ENCODE measurements at places on chromosomes 12 and 14.

DNA sequence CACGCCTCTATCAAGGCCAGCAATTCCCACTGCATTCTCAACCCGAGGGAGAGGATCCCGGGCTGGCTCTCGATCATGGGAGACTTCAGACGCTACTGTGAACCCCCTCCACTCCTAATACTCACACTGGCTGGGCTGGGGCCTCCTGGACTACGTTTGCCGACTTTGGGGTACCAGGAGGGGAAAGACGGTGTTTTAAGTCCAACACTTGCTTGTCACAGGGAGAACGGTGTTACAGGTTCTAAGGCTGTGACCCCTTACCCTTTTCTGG lies 463 bp downstream of the NACA start:
- DNase-seq: no peak

- DNase-seq: no peak
These were observed 20.3 kb upstream of the C14orf180 start for GRCh38 chr14:104559028-104559803.

GRCh38 chr12:31325524-31325875 lies 450 bp downstream of the SINHCAF start:
- no peak for DNase-seq

- no peak for DNase-seq
These were observed 85.4 kb downstream of the NTN4 start for GRCh38 chr12:95705143-95705542.

- DNase-seq: peak; percentile 53
These were observed 3.9 kb downstream of the GZMH start for GRCh38 chr14:24605435-24606190.

- DNase-seq: peak; percentile 68
These were observed 3.0 kb downstream of the SSTR1 start for GRCh38 chr14:38210587-38211216.

DNA sequence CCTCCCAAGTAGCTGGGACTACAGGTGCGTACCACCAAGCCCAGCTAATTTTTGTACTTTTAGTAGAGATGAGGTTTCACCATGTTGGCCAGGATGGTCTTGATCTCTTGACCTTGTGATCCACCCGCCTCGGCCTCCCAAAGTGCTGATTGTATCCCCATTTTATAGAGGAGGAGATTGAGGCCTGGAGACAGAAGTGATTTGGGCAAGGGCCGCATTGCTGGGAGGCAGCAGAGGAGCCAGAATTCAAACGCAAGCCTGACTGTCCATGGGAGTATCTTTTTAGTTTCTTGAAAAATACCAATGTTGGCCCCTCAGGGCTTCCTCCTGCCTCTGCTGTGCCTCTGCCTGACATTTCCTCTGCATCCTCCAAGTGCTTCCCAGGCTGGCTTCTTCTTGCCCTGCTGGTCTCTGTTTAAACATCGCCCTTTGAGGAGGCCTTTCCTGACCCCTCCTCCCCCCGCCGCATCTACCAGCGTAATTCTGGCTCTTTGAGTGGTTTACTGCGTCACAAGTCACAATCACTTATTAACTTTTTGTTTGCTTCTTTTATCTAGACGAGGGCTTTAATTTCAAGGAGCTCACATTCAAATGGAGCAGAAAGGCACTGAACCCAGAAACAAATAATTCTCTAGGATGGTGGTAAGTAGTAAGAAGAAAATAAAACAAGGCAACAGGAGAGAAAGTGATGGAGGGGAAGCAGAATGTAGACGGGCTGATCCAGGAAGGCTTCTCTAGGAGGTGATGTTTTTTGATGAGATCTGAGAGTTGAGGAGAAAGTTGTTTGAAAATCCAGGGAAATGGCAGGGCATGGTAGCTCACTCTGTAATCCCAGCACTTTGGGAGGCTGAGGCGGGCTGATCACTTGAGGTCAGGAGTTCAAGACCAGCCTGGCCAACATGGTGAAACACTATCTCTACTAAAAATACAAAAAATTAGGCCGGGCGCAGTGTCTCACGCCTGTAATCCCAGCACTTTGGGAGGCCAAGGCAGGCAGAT lies 91.0 kb upstream of the MED13L start:
- DNase-seq: peak; percentile 89

- no peak for DNase-seq
These were observed 24.3 kb downstream of the UBR7 start for GRCh38 chr14:93231129-93231979.

- DNase-seq: no peak
These were observed 210.6 kb upstream of the HMGA2 start for GRCh38 chr12:65613692-65614091.

GRCh38 chr12:102883204-102883799 lies 33.7 kb downstream of the PAH start:
- peak; percentile 60 for DNase-seq

DNA sequence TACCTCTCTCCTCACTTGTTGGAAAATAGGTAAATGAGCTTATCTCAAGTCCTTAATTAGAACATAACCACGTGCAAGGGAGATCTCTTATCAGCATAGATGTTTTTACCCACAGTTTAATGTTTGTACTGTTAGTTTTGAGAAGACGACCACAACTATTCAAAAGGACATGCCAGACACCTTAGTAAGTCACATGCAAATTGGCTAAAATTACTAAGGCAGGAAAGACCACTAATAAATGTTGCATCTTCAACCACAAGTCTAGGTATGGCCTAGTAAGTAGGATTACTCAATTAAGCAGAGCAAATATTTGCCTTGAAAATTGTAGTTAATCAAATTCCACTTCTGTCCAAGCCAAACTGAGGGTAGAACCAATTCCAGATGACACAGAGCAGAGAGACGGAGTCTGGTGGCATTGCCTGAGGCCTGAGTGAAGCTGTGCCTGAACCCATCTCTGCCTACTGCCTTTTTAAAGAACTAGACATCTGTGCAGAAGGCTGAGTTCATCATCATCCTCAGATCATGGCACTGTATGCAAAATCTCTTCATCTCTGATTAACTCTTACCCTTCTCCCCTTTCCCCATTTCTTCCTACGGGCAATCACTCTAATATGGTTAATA lies 29.7 kb upstream of the CHST11 start:
- DNase-seq: no peak

GRCh38 chr14:51867741-51868140 lies 7.3 kb downstream of the GNG2 start:
- DNase-seq: no peak

DNA sequence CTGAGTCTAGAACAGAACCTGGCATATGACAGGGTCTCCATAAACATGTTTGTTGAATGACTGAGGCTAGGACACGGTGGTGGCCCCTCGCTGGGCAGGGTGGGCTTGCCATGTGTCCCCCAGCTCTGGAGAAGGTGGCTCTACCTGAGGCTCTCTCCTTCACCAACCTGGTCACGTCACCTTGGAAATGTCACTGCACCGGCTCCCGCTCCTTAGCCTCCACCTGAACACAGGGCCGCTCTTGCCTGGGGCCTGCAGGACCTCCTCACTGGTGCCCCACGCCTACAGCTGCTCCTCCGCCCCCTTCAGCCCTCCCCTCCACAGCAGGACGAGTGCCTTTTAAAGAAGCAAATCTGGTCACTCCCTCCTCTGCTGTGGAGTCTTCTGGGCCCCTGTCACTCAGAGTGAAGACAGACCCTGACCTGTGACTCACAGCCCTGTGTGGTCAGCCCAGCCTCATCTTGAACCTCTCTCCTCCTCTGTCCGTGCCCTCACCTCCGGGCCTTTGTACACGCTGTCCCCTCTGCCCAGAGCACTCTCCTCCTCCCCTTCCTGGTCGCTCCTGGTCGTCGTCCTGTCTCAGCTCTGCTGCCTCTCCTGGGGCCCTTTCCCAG lies 81.0 kb downstream of the ADGRD1 start:
- DNase-seq: no peak

DNA sequence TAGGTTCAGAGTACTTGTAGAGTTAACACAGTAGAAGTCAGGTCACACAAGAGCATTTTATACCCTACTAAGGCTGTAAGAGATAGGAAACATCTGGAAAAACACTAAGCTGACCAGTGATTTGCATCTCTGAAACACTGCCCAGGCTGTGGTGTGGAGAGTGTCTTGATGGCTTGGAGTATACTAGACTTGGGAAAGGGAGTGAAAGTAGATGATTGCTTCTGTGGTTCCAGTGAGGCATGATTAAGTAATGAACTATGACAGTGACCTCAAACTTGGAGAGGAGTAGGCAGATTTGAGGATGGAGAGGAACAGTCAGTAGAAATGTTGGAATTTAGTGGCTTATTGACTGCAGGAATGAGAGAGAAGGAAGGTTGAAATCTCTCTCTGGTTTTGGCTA lies 201.2 kb downstream of the FLRT2 start:
- peak; percentile 35 for DNase-seq

DNA sequence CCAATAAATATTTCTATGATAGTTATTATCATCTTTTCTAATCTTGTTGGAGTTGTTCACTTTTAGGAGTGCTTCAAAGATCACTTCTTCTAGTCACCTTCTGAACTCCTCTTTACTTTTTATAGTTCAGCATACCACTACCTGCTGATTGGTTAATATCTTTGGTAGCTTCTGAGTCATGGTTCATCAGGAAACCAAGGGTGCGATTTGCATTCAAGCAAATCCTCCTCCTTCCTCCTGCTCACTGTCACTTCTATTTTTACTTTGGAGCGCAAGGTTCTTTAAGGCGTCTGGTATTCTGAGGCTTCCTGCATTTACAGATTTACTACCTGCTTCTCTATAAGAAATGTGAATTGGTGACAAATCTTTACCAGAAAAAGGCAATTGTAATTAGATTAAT lies 24.0 kb downstream of the SYT1 start:
- no peak for DNase-seq

DNA sequence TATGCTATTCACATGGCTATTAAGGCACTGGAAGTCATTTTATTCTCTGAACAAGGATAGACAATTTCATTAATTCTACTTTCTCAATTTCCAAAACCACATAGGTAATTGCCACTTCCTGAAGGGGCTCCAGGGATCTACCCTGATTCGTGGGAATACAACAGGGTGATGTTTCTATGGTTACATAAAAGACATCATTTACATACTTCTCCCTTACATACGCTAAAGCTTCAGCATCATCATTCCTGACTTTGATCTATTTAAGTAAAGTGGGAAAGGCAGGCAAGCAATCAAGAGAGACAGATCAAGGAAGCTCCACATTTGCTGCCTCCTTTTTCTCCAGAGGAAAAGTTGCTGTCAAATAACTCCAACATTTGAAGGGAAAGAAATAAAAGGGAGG lies 118.8 kb upstream of the SINHCAF start:
- no peak for DNase-seq
